ENCODE measurements at places on chromosomes 5 and 9. TPM values are rescaled to one million over a fixed set of nuclear protein-coding genes. Genes with fewer than 3 reads are reported as not detected.

Gene RAPGEF1
- 15.8 TPM for polyA plus RNA-seq

Gene RELL2
- 1.0 TPM for polyA plus RNA-seq

Gene PCDHGC5
- polyA plus RNA-seq, result not detected

Gene TAS2R1
- polyA plus RNA-seq, result not detected

Gene SOHLH1
- not detected for polyA plus RNA-seq

Gene SPINK7
- polyA plus RNA-seq, result not detected

Gene GFI1B
- polyA plus RNA-seq, result 1.6 TPM

- peaks cover 73% of the 10 kb centered on the region for H3K4me1 ChIP-seq
- H3K27me3 ChIP-seq, result no peaks in the 10 kb centered on the region
- DNase-seq, result no peak
- no peaks in the 10 kb centered on the region for H3K36me3 ChIP-seq
Measured at GRCh38 chr9:19284729-19285128, 54.2 kb downstream of the DENND4C start.

- DNase-seq, result no peak
- peak overlapping the region; percentile 53 for H3K4me3 ChIP-seq
- H3K4me1 ChIP-seq, result peaks cover 9% of the 10 kb centered on the region
- H3K27ac ChIP-seq, result no peak overlapping the region
Measured at GRCh38 chr9:127828262-127829031, 25.8 kb downstream of the FPGS start.

- no peak for DNase-seq
- peaks cover 8% of the 10 kb centered on the region for H3K27me3 ChIP-seq
- H3K27ac ChIP-seq, result no peak overlapping the region
- no peak overlapping the region for H3K4me3 ChIP-seq
- H3K36me3 ChIP-seq, result no peaks in the 10 kb centered on the region
Measured at GRCh38 chr5:41875121-41875520, 4.9 kb upstream of the OXCT1 start.

DNA sequence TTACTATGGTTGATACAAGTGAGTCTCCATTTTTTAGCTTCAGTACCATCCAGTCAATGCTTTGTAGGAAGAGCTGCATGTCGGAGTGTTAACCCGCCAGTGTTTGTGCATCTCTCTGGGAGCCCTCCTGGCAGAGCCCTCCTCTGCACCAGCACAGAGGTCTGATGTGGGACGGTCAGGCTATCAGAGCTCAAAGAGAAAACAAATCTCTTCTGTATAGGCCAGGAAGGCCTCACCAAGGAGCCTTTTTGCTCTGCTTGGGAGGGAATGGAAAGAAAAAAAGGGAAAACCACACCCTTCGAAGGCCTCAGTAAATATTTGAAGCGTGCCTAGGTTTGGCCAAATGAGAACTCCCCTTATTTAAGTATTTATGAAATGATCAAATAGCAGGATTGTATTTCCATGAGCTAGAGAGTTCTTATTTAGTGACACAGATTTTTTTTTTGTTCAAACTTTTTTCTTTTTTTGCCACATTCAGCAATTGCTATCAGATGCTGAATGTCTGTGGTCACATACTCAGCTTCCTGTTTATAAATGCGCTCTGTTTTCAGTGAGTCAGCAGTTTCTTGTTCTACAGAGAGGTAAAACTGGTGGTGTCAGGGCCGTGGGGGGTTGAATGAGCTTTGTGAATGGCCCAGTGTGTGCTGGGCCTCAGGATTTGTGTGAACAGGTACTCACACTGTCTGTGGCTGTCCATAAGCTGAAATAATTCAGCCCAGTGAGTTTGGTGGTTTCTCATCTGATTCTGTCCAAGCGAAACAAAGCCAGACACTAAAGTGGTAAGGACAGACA lies 226.6 kb downstream of the SNX18 start:
- H3K36me3 ChIP-seq, result no peaks in the 10 kb centered on the region
- H3K27ac ChIP-seq, result peak overlapping the region; percentile 88
- peaks cover 57% of the 10 kb centered on the region for H3K4me1 ChIP-seq

GRCh38 chr9:34382054-34382453 lies 5.4 kb upstream of the MYORG start:
- no peaks in the 10 kb centered on the region for H3K36me3 ChIP-seq
- no peak overlapping the region for H3K27ac ChIP-seq
- peaks cover 10% of the 10 kb centered on the region for H3K27me3 ChIP-seq
- peaks cover 29% of the 10 kb centered on the region for H3K4me1 ChIP-seq

GRCh38 chr5:80619086-80619485 lies 35.4 kb upstream of the MSH3 start:
- peaks cover 21% of the 10 kb centered on the region for H3K36me3 ChIP-seq
- peaks cover 2% of the 10 kb centered on the region for H3K27me3 ChIP-seq
- H3K27ac ChIP-seq, result no peak overlapping the region

GRCh38 chr9:92968081-92968480 lies 20.8 kb downstream of the FGD3 start:
- peak overlapping the region; percentile 98 for H3K27ac ChIP-seq
- DNase-seq, result no peak
- H3K4me3 ChIP-seq, result peak overlapping the region; percentile 93
- peaks cover 32% of the 10 kb centered on the region for H3K27me3 ChIP-seq

GRCh38 chr5:151574444-151574996 lies 16.6 kb downstream of the FAT2 start:
- H3K4me3 ChIP-seq, result no peak overlapping the region
- DNase-seq, result no peak
- H3K27me3 ChIP-seq, result peaks cover 4% of the 10 kb centered on the region
- no peak overlapping the region for H3K27ac ChIP-seq

DNA sequence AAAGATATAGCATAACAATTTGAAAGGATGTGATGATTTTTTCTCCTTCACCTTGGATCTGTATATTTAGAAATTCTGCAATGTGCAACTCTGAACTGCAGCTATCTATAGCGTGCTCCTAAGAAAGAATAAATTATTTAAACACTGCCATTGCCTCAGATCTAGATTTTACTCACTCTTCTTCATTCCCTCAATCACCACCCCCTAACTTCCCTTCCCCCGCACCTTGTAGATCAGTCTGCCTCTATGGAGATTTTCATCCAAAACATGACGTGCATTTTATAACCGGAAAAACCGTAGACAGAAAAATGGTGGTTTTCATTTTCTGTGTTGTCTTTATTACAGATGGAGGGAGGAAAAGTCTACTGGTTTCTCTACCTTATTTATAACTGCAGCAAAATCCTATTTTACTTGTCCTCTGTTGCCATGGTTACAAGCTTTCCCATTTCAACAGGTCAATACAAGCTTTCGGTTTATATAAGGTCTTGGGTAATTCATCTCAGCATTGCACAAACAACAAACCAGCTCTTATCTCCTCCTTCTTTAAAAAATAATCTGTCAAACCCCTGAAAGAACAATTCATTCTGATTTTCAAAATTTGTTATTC lies 480.0 kb downstream of the TAF11L14 start:
- H3K27ac ChIP-seq, result no peak overlapping the region
- no peaks in the 10 kb centered on the region for H3K36me3 ChIP-seq
- no peak overlapping the region for H3K4me3 ChIP-seq
- no peaks in the 10 kb centered on the region for H3K4me1 ChIP-seq

DNA sequence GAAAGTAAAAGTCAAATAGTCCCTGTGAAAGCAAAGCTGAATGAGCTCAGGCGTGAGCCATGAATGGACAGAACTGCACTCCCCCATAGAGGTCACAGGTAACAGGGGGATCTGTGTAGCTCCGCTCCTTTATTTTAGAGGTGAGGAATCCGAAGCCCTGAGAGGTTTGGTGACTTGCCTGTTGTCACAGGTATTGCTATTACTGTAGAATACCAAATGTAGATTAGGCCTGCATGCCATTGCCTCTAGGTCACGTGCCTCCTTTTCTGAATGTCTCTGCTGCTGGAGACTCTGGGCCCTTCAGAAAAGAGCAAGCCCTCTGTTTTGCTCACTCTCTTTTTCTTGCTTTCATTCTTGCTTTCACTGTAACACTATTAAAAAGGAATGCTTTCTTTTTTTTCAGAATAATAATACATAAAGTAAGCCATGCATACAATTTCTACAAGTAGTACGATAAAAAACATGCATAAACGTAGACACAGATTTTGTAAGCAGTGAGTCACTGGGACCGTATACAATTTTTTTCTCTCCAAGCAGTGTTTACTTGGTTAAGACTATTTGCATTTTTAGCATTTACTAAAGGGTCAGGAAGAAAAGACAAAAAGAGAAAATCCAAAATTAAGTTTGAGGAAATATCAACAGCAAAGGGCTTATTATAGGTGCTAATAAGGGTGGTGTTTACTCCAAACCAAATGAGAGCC lies 568.7 kb upstream of the ADAMTS16 start:
- H3K4me1 ChIP-seq, result no peaks in the 10 kb centered on the region
- H3K4me3 ChIP-seq, result no peak overlapping the region
- H3K36me3 ChIP-seq, result no peaks in the 10 kb centered on the region
- no peaks in the 10 kb centered on the region for H3K27me3 ChIP-seq

DNA sequence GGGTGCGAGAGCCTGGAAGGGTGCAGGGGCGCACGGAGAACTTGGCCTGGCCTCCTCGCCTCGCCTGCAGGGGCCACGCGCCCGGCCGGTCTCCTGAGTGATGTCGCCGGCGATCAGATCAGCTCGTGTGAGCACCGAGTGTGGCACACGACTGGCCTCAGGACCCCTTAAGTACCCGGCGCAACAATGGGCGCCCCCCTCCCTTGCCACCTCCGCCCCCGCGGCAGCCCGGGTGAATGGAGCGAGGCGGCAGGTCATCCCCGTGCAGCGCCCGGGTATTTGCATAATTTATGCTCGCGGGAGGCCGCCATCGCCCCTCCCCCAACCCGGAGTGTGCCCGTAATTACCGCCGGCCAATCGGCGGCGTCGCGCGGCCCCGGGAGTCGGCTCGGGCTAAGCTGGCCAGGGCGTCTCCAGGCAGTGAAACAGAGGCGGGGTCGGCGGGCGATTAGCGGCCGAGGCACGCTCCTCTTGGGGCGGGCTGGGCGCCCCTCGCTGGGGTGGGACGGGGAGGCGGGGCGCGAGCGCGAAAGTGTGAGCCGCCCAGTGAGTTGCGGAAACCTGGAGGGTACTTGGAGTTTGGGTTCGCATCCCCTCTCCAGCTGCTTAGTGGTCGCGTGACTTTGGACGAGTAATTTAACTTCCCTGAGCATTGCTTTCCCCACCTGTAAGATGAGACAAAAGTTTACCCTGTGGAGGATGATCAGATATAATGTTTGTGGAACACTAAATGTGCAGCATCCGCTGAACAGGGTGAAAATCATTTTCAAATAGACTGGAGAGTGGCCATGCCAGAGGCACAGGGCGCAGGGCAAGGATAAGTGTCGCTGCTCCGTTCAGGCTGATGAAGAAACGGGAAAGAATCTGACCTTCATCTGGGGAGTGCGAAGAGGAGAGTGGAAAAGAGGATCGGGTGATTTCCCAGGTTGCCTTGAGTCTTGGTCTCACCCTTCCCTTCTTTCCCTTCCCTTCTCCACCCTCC lies at the start of gene NEUROG1:
NEUROG1 (minus strand) TSS at position 145 of the 982 bp plus-strand sequence. CDS start 274 bp downstream, outside the sequence.
- no peak within 1 kb of the TSS for H3K27ac ChIP-seq
- H3K4me1 ChIP-seq, result peaks cover 7% of the 10 kb centered on the region
- peaks cover 15% of the 10 kb centered on the region for H3K27me3 ChIP-seq
- no peak for DNase-seq
- H3K4me3 ChIP-seq, result peak within 1 kb of the TSS; percentile 30

DNA sequence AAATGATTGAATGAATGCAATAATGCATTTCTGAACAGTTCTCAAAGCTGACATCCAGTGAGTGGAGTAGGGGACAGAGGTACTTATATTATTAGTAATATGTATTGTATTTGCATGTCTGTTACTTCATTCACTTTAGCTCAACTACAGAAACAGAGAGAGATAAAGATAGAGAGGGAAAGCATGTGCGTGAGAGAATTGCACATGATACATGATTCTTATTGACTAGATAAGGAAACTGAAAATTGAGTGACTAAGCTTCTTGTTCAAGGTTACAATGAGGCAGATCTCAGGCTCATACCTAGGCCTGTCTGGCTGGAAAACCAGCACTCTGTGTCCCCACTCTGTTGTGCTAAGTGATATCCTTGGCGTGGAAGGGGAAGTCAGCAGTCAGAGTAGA lies 337.7 kb upstream of the KLF4 start:
- no peaks in the 10 kb centered on the region for H3K27me3 ChIP-seq
- H3K27ac ChIP-seq, result no peak overlapping the region
- no peak for DNase-seq
- no peak overlapping the region for H3K4me3 ChIP-seq

DNA sequence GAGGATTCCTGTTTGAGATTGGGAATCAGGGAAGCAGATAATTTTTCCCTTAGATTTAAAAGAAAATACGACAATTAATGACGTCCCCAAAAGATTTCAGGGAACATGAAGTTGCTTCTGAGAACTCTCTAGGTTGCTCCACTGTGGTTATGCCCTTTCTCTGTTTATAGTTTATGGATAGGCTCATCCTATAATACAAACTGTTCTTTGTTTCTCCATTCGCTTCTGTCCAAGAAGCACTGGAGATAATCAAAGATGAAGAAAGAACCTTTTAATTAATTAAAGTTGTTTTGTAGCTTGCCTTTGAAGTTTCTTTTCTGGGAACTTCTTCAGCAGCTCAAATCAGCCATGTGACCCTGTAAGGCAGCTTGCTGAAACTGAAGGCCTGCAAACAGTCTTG lies 87.5 kb downstream of the CHSY3 start:
- no peak for DNase-seq
- H3K4me3 ChIP-seq, result no peak overlapping the region
- H3K27ac ChIP-seq, result no peak overlapping the region

DNA sequence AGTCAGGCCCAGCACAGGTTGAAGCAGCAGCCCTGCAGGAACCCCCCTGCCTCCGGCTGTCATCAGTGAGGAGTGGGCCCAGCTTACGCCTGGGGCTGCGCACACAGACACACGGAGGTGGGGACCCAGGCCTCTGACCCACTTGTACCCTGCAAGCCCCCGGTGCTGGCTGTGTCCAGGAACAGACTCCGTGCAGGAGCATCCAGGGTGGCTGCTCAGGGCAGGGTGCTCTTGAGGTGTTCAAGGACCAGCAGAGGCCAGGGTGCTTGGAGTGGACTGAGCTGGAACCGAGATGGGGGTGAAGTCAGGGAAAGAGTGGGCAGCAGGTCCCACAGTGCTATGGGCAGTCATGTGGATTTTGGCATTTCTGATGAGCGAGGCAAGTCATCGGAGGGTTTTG lies 199.5 kb downstream of the CACNA1B start:
- no peak overlapping the region for H3K27ac ChIP-seq
- H3K4me3 ChIP-seq, result no peak overlapping the region
- DNase-seq, result no peak

DNA sequence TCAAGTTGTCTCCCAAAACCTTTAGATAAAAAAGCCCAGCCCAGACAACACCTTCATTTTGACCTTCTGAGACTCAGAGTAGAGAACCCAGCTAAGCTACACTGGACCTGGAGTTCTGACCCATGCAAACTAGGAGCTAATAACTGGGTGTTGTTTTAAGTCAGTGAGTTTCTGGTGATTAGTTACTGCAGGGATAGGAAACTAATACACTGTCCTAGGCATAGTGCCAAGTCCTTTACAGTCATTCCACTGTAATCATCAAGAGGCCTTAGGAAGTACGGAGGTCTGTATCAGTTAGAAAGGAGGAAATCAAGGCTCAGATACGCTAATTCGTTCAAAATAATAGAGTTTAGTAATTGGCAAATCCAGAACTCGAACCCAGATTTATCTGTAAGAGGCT lies 197.9 kb downstream of the KCTD16 start:
- no peak overlapping the region for H3K27ac ChIP-seq
- no peaks in the 10 kb centered on the region for H3K36me3 ChIP-seq
- no peak for DNase-seq
- H3K4me1 ChIP-seq, result no peaks in the 10 kb centered on the region

Data from immature natural killer cell (primary cell).